ENCODE measurements at places on chromosomes 16 and 17.

- no peak for DNase-seq
These were observed 36.1 kb upstream of the COX10 start for GRCh38 chr17:14033166-14033565.

- peak; percentile 27 for DNase-seq
These were observed 1.6 kb downstream of the CMIP start for GRCh38 chr16:81445966-81446906.

- DNase-seq: peak; percentile 63
These were observed 2.7 kb downstream of the MAP3K14 start for GRCh38 chr17:45313996-45314740.

GRCh38 chr16:11235703-11235991, 20.4 kb downstream of the SOCS1 start:
- DNase-seq: peak; percentile 55

DNA sequence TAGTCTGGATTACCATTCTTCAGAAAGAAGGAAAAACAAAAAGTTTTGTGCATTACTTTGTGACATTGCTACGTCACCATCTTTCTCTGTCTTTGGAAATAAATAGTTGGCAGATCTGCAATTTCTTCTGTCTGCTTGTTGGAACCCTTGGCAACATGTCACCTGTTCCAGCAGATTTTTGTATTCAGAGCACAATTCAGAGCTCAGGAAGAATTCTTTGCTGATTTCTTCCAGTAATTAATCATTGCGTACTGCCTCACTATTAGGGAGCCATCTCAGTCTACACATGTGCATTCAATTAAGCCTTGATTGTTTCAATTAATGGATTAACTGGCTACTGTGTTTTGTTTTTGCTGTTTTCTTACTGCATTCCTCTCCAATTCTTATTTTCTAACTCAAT, 467.2 kb downstream of the CDH8 start:
- DNase-seq: no peak

DNA sequence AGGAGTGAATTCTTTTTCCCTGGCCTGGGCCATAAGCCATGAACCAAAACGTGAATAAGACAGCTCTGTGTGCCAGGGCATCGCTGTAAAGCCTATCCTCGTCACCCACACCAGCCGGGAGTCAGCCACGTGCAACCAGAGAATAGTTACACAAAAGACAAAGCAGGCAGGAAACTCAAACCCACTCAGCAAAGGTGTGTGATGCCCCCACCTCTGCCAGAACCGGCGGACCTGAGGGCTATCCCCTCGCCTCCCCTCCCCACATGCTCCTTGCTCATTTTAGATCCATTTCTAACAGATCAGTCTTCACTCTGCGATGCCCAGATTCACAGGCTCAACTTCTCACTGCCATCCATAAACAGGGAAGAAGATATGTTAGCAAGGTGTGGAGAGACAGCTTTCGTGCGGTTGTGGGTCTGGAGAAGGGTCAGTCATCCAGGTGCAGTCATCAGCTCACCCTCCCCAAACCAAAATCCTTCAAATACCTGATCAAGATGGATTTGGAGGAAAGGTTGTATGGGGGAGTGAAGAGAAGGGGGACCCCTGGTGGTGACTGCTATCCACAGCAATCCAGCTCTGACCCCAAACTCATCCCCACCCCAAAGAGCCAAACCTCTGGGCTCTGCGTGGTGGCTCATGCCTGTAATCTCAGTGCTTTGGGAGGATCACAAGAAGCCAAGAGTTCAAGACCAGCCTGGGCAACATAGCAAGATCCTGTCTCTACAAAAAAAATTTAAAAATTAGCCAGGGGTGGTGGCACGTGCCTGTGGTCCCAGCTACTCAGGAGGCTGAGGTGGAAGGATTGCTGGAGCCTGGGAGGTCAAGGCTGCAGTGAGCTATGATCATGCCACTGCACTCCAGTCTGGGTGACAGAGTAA, 219.2 kb downstream of the C16orf78 start:
- DNase-seq: peak; percentile 6

DNA sequence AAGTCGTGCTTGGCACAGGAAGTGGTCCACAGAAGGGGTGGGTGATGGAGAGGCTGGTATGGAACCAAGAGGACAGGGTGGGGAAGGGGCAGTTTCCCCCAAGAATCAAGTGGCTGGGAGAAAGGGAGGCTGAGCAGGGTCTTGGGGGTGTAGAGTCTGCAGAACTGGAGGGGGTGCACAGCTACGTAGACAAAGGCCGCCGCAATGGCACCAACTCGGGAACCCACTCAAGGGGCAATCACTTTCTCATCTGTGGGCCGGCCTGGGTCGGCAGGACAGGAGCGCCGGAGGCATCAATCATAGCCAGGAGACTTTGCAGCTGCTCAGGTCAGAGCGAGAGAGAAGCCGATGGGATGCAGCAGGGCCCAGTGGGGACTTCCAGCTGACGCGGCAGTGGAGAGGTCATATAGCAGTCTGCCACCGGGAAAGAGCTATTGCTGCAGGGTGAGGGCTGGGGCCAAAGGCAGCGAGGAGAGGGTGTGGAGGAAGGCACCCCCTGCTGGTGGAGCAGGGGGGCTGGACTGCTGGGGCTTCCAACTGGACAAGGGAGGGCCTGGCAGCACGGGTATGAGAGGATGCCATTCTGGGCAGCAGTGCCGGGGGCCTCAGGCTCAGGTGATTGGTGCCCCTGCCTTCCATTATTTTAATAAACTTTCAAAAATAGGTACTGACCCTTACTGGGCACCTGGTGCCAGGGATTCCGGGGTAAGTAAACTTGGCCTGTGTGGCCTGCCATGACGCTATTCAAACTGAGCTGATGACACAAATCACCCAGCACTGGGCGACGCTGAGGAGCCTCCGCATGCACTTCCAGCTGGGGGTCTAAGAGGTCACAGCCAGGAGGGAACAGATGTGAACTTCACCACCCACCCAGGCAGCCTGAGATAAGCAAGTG, 52.5 kb upstream of the MTSS2 start:
- peak; percentile 63 for DNase-seq

- no peak for DNase-seq
These were observed 3.5 kb upstream of the MRPL38 start for GRCh38 chr17:75908201-75908600.

- no peak for DNase-seq
These were observed 7.8 kb downstream of the BFAR start for GRCh38 chr16:14640538-14640937.
